ENCODE measurements at places on chromosomes 7 and 10.
A peak's percentile ranks its signal among the peaks of the same experiment; 100 is the strongest.

DNA sequence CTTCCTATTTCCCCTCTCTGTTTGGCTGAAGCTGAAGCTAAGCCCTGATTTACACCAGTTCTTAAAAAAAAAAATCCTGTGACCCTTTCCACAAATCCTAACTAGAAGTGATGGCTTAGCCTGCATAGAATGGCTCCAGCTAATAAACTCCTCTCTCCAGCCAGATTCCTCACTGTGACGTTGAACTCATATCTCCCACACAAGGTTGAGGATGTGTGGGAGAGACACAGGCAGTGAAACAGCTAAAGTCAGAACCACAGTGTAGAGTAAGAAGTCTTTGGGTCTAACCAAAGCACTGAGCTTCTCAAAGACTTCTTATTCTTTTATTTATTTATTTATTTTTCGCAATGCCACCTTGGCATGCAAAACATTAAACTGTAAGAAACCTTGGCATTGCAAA is 268.3 kb downstream of the SNX13 start:
- DNase-seq, result no peak

DNA sequence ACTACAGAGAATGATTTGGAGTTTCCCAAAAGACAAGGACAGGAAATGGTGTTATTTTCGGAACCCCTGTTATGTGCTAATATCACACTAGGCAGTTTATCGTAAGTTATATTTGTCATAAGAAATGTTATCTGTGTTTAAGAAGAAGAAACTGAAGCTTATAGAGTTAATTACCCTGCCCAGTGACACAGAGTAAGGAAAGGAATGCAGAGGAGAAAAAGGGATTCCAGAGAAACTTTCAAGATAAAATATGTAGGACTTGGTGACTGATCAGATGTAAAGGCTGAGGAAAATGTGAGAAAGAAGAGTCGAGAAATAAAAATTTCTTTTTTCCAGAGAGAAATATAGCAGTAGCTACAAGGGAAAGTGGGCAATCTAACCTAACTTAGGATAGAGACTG is 63.5 kb upstream of the ZNF746 start:
- peak; percentile 9 for DNase-seq

DNA sequence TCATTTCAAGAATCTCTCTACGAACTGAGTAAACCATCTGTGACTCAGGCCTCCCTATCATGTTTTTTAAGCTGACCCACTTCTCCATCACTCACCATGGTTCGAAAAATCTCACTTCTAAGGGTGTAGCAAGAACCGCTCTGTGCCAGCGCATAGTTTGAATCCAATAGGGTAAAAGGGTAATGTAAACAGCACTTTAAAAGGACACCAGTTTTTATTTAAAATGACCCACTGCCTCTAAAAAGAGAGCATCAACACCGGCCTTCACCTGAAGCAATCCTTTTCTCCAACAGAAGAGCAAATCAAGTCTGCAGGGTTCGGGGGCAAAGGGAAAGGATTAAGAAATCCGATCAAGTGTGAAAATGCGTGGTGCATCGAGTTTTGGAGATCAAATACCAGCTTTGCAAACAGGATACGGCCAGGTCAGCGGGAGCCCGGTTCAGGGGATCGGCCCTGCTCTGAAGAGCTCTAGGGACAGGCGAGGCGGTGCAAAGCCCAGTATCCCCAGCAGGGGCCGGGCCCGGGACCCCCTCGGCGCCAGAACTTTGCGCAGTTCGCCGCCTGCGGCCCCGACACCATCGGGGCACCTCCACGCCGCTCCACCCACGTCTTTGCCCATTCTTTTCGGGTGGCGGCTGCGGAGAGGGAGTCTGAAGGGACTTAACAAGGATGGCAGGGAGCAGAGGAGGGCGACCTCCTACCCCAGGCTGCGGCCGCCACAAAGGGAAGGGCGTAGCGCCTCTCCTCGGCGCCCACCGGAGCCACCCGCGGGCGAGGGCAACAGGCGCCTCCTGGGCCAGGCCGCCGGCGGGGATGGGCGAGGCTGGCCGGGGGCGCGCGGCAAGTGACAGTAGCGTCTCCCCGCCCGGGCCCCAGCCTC is 842 bp downstream of the NMT2 start:
- peak; percentile 64 for DNase-seq

DNA sequence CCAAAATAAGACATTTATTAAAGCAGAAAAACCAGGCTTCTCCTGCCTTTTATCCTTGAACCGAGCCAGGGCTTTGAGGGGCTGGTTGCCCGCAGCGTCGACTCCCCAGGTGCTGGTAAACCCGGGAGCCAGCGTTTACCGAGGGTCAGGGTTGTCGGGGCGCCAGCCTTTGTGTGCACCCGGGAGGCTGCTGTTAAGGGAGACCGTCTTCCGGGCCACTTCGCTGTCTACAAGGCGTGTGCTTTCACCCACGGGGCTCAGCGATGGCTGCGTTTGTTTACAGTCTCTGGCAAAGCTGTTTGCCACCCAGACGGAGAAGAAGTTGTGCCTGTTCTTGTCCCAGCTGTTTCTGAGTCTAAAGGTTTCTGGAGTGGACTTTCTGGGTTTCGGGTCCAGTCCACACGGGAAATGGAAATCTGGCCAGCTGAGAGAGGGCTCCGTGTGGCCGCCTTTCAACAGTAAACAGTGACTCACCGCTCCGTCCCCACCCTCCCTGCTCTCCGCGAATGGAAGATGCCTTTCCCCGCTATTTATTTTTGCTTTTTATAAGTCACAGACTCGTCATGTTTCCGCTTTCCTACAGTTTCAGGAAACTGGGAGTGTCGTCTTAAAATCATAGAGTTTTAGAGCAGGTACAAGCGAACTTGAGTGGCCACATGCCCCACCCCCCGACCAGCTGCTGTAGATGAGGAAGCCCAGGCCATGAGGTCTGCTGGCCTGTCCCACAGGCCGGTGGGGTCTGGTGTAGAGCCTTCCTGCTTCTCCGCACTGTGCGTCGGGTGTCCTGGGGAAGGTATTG is 2.2 kb downstream of the MAFK start:
- DNase-seq, result peak; percentile 95

GRCh38 chr10:110215286-110216170 is 8.1 kb downstream of the MXI1 start:
- no peak for DNase-seq

DNA sequence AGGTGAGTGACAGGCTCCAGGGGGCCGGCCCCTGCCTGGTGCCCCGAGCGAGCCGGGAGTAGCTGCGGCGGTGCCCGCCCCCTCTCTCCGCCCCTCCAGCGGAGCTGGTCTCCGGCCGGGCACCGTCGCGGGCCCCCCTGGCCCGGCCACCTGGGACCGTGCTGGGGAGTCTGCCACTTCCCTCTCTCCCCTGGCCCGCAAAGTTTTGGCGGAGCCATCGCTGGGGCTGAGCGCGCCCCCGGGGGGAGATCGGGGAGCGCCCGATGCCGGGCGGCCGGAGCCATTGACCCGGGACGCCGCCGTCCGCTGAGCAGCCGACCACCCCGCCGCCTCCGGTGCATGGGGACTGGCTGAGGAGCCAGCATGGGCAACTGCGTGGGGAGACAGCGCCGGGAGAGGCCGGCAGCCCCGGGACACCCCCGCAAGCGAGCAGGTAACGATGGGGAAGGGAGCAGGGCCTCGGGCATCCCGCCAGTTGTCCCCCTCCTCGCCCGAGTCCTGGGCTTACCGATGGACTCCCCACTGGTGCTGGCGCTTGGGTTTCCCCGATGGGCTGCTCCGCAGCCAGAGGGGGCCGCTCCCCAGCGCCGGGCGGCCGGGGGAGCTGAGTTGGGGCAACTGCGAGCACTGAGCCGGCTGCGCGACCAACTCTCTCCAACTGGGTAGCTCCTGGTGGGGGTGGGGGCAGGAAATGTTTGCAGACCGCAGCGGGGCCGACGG is at the start of gene UBTD1:
UBTD1 (plus strand) TSS at position 84 of the 720 bp plus-strand sequence; CDS start at position 364, 280 bp downstream.
- DNase-seq, result peak; percentile 66

DNA sequence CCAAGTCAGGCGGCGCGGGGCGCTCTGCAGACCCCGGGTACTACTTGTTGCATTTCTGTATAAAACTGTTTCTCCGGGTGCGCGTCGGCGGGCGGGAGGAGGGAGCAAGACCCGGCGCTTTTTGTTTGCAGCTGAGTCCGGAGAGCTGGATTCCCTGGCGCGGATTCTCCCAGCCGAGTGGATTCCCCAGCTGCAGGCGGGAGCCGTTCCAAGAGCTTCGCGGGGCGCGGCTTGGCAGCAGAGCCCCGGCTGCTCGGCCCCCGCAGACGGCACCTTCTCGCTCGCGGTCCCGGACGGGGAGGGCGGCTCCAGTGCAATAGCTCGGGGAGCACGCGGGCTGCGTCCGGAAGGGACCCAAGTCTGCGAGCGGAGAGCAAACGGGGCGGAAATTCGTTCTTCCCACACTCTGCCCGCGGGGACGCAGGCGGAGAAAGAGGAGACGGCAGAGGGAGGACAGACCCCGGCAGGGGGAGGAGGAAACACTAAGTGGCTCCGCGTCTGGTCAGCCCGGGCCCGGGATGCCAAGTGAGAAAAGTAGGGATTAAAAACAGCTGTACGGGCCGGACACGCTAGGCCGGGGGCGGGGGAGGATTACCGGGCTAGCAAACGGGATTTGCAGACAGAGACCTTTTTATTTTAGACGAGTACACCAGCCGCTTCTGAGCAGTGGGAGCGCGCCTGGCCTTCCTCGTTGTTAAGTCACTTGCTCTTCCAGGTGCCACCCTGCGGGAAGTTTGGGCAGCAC is at the start of gene TRIL:
TRIL (minus strand) TSS at position 96 of the 745 bp plus-strand sequence. CDS start 284 bp downstream, outside the sequence.
- DNase-seq, result peak; percentile 43

DNA sequence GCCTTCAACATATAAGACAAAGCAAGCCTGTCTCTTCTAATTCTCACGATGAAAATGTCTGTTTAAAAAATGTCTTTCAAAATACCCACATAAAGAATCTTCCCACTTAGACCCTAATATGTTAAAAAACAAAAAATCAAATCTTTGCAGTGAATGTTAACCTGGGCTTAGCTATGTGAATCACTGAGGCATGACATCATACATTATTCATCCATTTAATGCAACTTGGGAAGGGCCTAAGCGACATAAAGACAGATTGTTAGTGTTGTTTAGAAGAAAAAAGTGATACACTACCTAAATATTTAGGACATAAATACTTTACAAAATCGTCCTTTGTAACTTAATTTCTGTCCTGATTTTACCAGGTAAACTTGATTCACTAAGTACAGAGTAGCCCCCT is 648.5 kb upstream of the NRP1 start:
- DNase-seq, result no peak

DNA sequence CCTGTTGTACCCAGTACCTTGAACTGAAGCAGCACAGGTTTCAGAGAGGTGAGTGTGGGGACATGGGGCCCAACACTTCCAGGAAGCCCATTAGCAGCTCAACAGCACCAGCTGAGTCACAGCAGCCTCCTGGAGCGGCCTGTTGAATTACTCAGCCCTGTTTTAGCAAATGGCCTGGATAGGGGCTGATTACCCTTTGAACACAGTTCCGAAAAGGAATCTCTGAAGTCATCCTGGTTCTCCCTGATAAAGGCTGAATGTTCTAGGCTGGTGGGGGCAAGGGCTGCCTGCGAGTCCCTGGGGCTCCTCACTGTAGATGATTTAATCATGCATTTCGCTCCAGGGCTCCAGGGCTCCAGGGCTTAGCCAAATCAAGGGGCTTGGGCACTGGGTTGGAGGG is 287.5 kb downstream of the GRID1 start:
- DNase-seq, result no peak

GRCh38 chr7:35545831-35546230 is 149.1 kb downstream of the HERPUD2 start:
- DNase-seq, result no peak

Data from hepatic stellate cell (primary cell).